NCI-H2171 (cell line): ENCODE measurements at places on chromosomes 5 and 9.

GRCh38 chr9:2833096-2833495 lies 10.8 kb downstream of the PUM3 start:
- no peak for DNase-seq

GRCh38 chr5:123512611-123513461 lies 859 bp downstream of the CSNK1G3 start:
- DNase-seq: no peak

GRCh38 chr9:120768247-120768646 lies 25.0 kb downstream of the FBXW2 start:
- no peak for DNase-seq

DNA sequence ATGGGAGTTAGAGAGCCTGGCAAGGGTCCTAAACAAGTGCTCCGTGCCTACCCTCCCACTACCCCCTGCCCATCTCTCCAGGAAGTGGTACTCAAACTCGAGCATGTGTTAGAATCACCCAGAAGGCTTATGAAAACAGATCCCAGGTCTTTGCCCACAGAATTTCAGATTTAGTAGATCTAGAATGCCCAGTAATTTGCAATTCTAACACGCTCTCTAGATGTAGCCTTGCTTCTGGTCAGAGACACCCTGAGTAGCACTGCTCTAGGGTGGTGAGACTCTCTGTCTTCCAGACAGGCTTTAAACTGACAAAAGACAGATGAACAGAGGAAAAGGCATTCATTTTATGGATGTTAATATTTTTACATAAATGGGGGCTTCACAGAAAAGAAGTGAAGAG lies 20.7 kb upstream of the ERMP1 start:
- DNase-seq: no peak

GRCh38 chr5:126865299-126865698 lies 88.4 kb downstream of the LMNB1 start:
- DNase-seq: no peak

GRCh38 chr9:132341177-132341840 lies 13.5 kb downstream of the SETX start:
- no peak for DNase-seq

- DNase-seq: no peak
Observed at GRCh38 chr9:35658968-35659220, 802 bp downstream of the CCDC107 start.

DNA sequence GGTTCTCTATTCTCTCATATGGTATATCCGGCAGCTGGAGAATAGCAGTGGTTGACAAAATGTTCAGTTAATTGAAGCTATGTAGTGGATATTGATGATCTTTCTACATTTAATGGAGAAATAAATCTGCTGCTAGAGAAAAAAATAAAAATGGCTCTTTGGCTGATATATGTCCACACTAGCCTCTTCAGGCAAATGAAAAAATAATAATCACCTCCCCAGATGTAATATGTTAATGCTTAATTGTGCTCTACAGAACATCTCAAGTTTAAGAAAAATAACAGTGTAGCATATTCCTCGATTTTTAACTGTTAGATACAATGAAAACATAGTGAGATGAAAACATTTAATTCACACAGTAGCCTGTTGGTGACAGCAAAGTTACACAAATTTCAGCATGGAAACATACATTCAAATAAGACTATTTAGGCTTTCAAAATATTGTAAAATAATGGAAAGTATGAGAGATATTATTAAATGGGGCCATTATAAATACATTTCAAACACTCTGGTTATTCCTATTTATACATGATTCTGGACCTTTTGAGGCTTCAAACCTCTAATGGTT lies 543.0 kb downstream of the MAT2B start:
- no peak for DNase-seq

- no peak for DNase-seq
Observed at GRCh38 chr5:179307013-179307800, 38.1 kb downstream of the ADAMTS2 start.

- no peak for DNase-seq
Observed at GRCh38 chr9:96168882-96169281, 133.1 kb downstream of the HSD17B3 start.

- DNase-seq: no peak
Observed at GRCh38 chr9:22052376-22052945, 43.4 kb upstream of the CDKN2B start.

- no peak for DNase-seq
Observed at GRCh38 chr9:98518556-98518955, 190.2 kb downstream of the GABBR2 start.

GRCh38 chr5:50687548-50687947 lies 21.1 kb downstream of the PARP8 start:
- no peak for DNase-seq

DNA sequence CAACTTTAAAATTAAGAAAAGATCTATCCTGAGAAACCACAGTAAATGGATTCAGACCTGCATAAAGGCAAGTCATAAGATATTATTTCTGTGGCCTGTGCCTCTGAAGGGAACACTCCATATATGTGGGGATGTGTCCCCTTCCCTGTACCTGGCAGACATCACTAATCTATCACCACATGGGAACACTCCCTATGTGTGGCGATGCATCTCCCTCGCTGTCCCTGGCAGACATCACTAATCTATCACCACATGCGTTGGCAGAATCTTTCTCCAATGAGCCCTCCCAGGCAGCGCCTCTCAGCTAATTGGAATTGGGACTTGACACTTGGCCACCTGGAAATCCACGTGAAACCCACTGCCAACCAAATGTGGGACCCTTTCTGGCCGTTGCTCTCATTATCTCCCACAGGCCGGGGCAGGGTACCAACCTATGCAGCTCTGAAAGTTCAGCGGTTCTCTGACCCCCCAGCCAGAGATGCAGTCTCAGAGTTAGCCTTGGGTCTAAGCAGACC lies 25.2 kb upstream of the ASS1 start:
- DNase-seq: no peak

DNA sequence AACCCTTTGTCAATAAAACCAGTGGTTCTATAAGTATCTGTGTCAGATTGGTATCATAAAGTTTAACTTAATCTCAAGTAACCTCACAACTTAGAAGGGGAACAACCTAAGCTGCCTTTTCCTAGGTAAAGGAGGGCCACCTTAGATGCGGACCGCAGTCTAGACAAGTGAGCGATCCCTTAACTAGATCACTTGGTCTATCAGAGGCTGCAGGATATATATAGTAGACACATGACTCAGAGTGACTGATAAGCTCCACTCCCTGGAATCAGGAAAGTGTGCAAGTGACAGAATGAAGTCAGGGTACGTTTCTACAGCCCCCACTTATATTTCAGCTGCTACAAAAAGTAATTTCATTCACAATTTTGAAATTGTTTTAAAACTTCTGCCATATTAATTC lies 7.4 kb downstream of the REEP5 start:
- no peak for DNase-seq

- no peak for DNase-seq
Observed at GRCh38 chr5:139413963-139414362, 10.1 kb upstream of the SPATA24 start.

DNA sequence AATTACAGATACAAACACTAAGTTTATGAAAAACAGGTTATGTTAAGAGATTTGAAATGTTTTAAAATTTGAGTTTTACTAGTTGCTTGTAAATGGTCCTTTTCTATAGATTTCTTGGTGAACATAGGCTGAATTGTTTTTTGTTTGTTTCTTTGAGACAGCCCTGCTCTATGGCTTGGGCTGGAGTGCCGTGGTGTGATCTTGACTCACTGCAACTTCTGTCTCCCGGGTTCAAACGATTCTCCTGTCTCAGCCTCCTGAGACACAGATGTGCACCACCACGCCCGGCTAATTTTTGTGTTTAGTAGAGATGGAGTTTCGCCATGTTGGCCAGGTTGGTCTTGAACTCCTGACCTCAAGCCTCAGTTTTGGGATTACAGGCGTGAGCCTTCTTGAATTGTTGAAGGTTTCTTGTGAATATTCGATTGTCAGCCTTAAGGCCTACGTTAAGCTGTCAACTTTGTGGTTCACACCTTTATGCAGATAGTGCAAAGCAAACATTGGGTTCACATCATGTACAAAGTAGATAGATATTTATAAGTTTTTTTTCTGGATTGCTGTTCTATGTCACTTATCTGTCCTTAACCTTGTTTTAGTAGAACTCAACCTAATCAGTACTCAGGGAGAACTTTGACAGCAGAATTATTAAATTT lies 26.2 kb downstream of the UHRF2 start:
- no peak for DNase-seq

DNA sequence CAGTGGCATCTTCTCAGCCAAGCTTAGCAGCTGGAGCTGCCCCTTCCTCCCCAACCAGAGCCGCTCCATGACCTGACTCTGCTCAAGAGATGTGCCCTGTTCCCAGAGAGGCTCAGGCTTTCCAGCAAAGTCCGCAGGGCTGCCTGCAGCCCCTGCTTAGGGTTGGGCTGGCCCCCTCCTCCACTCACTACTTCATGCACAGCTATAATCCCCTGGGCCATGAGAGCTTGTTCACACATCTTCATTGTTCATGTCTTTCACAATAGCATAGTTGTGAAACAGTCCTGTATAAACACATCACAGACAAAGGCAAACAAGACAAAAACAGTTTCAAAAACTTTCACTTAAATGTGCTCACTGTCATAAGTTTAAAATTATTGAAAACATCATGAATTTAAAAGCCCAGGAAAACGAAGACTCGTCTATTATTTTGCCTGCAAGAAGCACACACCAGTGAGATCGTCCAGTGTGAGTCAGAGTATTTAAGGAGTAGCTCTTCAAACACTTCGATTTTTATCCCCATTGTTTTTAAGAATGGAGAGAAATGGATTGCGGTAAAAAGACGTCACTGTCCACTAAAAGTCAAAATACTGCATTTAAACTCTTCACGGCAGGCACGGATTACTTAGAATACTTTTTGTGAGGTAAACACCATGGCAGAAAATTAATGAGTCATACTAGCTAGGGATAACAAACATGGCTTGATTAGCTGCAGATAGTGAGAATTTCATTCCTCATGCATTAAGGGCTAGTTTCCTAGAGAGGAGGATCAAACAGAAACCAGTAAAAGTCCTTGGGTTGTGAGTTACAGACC lies 40.7 kb upstream of the S1PR3 start:
- DNase-seq: no peak

DNA sequence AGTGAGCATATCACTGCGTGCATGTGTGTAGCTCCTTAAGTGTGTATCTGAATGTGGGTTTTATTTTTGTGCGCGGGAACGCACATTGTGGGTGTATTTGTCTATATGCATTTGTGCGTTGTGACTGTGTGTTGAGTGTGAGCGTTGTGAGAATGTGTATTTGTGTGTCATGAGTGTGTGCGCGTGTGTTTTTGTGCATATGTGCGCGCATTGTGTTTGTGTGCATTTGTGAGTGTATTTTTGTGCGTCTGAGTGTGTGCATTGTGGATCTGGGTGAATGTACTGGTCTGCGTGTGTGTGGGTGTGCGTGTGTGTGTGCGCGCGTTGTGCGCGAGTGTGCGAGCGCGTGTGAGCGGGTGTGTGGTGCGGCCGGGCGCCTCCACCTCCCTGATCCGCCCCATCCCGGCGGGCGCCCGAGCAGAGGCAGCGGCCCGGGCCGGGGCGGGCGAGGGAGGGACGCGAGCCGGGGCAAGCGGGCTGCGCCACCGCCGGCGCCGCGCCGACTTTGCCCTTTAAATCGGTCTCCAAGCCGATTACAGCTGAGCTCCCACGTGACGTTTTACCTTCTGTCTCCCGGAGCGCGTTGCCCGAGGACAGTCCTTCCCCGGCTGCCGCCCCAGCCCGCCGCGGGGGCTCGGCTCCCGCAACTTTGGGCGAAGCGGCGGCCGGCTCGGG lies at the start of gene RASGRF2:
Gene RASGRF2, plus strand, starts transcription at position 596 of the 675 bp plus-strand sequence. CDS start 376 bp downstream, outside the sequence.
- no peak for DNase-seq

GRCh38 chr9:84808416-84808815 lies 138.9 kb downstream of the NTRK2 start:
- DNase-seq: no peak

GRCh38 chr5:51225789-51226742 lies 157.2 kb upstream of the ISL1 start:
- DNase-seq: peak; percentile 87

GRCh38 chr5:112004867-112005622 lies 248.1 kb upstream of the NREP start:
- DNase-seq: no peak

GRCh38 chr9:89619019-89619418 lies 14.2 kb downstream of the GADD45G start:
- no peak for DNase-seq

- DNase-seq: no peak
Observed at GRCh38 chr9:111516061-111516465, 8.9 kb upstream of the ZNF483 start.

GRCh38 chr5:81980598-81981260 lies 8.9 kb downstream of the ATG10 start:
- no peak for DNase-seq

- no peak for DNase-seq
Observed at GRCh38 chr5:18216016-18216415, 581.8 kb downstream of the TAF11L14 start.

DNA sequence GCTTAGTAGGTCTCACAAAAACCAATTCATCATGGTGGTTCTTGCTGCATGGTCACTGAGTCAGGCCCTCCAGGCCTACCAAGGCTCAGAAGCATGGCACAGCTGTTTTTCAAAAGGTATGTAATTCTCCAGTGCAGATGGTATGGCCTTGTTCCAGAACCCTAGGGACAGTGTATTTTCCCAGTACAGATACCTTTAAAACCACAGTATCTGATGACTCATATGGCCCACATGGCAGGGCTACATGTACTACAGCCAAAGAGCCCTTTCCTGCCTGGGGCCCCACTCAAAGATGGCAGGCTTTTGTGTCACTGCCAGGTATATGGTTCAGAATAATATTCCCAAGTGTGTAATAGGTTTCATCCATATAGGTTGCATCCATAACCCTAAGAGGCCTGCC lies 16.5 kb downstream of the CSF2 start:
- peak; percentile 11 for DNase-seq

DNA sequence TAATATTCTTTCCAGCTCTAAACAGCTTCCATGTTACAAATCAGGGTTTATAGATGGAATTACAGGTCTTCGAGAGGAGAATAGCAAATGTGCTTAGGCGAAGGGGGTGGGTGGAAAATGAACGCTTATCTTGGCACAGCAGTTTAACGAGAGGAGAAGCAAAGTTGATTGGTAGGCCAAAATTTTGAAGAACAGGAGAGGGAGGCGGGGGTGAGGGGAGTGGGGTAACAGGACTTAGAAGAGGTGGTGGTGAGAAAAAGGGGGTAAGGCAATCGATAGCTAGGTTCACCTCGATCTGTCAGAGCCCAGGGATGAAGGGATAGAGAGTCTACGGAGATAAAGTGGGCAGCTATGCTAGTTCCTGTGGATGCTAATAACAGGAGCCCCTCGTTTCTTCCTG lies 764 bp downstream of the ANKRA2 start:
- no peak for DNase-seq

DNA sequence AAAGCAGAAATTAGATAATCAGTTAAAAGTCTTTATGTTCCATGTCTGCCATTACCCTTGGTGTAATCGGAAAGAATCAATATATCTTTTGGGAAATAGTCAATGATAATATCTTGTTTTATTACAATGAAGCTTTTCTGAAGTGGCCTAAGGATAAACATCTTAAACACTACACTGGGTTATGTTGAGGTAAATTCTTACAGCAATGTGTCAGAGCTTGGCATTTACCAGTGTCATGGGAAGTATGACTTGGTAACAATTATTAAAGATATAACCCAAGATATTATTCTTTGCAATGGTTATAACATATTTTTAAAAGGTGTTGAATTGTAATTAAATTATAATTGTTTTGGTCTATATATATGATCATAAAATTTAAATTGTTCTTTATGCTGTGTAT lies 84.7 kb downstream of the CFAP95 start:
- DNase-seq: no peak

GRCh38 chr9:110797611-110798010 lies 129.0 kb downstream of the MUSK start:
- no peak for DNase-seq
